Muscle of back (tissue), 13 donors: ENCODE measurements at places on chromosomes 16 and 17.
A peak's percentile ranks its signal among the peaks of the same experiment; 100 is the strongest.

GRCh38 chr16:84941921-84942320, 69.4 kb downstream of the ZDHHC7 start:
- no peak for DNase-seq

DNA sequence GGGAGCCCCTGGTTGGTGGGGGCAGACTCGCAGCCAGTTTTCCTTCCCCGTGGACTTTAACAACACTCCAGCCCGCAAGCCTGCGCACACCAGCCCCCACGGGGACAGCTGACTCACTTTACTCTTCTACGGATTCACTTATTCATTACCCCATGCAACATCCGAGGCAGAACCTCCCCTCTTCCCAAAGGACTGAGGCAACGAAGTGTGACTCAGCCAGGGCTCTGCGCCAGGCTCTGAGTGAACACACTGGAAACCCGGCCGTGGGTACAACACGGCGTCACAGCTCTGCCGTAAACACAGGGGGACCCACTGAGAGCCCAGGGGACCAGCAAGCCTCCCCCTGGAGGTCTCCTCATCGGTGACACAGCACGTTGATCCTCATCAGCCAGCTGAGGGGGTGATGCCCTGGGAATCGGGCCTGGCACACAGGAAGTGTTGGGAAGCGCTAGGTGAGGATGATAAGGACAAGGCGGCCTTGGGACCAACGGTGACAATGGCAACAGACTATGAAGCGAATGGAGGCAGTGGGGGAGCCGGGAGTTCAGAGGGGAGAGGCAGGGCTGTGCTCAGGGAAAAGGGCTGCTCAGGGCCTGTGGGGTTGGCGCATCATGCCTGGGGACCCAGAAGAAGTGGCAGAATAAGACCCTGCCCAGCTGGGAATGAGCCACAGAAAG, 14.6 kb downstream of the COTL1 start:
- peak; percentile 49 for DNase-seq

DNA sequence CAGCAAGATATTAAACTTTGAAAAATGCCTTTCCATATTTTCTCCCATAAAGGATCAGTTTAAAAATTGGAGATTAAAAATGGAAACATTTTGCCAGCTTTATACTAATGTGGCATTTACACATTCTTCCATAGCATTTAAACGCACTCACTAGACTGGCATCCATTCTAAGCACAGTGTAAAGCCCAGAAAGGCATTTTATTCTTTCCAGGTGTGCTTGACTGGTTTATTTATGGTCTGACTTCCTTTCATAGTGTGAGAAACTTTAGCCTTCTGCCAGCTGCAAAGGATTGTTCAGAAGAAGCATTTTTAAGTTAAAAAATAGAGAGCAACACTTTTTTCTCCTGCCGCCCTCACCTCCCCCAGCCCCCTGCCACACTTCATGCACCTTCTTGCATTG, 271.7 kb upstream of the PSMD7 start:
- DNase-seq = no peak

DNA sequence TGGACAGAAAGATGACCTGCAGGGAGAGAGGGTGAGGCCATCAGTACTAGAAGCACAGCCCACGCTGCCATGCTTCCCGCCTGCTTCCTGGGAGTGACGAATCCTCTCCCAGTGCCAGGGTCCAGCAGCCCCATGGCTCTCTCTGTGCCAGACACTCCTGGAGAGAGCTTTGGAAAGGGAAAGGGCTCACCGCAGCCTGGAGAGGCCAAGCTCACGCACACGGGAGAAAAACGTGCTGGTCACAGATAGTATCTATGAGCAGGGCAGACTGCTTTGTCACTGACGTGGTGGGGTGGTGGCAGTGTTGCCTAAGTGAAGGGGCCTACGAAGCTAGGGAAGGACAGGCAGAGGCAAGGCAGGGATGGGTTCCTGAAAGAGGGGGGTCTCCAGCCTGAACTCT, 5.4 kb downstream of the WBP2 start:
- no peak for DNase-seq

DNA sequence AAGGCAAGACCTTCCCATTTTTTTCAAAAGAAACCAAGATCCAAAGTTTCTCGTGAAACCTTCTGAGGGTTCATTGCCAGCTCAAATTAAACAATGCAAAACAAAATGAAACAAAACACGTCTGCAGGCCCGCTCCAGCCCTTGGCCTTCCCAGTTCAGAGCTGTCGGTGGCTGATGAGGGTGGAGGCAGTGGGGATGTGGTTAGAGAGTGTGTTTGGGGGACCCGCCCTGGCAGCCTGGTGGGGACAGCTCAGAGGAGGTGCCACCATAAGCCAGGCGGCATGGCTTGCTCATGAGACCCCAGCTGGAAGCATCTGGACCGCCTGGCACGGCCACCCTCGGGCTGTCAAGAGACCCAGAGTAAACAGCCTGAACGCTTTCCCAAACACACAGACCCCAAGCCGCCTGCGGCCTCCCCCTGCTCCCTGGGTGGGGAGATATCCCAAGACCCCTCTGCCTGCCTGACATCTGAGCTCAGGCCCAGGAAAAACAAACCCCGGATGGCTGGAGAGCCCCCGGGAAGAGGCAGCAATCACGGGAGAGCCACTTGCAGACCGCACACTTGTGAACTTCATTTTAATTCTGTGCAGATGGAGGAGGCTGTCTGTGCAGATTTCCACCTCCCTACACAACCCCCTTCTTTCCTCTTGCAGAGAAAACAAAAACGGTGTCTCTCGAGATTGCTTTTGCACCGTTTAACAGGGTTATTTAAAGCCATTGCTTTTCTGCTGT, 35.4 kb upstream of the LITAF start:
- no peak for DNase-seq

- no peak for DNase-seq
These were observed 331.7 kb downstream of the SOX9 start for GRCh38 chr17:72452286-72453173.

- peak; percentile 23 for DNase-seq
These were observed 9.0 kb downstream of the TMEM98 start for GRCh38 chr17:32936894-32937500.

DNA sequence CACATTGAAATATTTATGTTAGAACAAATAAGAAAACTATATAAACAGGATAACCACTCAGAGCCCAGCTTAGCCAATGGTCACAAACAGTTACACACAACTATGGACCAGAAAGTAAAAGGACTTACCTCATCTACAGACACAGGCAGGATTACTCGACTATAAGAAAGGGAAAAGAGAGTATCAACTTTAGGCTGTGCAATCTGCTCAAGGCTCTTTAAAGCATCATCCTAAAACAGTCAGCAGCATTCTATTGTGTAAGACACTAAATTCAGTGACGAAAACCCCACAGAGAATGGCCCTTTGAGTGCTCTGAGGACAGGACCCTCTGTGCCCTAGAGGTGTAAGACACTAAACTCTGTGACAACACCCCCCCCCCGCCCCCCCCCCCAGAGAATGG, 4.2 kb downstream of the PITPNA start:
- DNase-seq = no peak

- DNase-seq = no peak
These were observed 992 bp downstream of the GDPD1 start for GRCh38 chr17:59221159-59221847.

DNA sequence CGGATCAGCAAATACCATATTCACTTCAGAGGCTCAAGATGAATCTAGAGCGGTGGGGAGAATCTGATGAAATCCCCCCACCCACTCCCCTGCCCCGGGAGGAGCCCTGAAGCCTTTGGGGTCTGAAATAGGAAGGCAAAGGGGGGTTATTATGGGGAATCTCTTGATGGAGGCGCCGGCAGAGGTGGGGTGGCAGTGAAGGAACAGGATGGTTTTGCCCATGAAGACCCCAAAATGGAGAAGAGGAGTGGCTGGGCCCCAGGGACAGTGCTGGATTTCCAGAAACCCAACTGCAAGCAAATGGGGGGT, 637 bp downstream of the WNT3 start:
- DNase-seq = no peak

- peak; percentile 92 for DNase-seq
These were observed 329 bp downstream of the KPNB1 start for GRCh38 chr17:47649972-47650524.

DNA sequence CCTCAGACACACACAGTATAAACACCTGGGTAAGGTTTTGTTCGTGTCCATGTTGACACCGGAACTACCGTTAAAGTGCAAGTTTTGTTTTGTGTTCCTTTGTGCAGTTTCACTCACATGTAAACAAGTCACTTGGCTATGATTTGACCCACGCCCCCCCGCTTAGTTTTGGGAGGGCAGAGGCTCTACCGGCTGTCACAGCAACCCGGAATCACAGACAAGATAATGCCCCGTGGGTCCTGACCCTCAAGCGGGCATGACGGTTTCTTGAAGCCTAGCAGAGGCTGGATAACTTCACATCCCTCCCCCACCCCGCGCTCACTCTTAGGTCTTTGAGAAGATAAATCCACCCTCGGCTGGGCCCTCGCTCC, 1.7 kb downstream of the RASD1 start:
- DNase-seq = no peak

DNA sequence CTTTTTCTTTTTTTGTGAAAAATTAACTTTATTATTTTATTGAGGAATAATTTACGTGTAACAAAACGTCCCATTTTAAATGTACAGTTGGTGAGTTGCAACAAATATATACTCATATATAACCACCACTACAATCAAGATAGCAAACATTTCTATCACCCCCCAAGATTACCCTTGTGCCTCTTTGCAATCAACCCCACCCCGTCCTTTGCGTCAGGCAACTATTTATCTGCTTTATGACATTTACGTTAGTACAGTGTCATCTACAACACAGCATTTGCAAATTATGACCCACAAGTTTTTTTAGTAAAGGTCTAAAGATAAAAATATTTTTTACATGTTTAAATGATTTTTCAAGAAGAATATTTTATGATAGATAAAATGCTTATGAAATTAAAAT, 485.6 kb upstream of the SOX9 start:
- DNase-seq = no peak

DNA sequence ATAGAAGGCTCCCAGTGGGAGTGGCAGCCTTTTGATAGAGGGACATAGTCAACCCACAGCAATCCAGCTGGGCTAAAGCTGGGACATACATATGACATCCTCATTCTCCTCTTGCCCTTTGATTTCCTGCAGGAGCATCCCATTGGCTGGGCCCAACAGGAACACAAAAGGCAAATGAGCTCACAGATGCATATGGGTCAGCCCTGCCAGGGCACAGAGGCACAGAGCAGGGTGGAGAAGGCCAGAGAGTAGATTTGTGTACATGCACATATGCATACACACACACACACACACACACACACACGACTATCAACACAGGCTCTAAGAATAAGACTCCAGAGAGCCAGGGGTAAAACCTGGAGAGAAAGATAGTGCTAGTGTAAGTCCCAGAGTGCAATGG, 58.6 kb downstream of the MMD start:
- no peak for DNase-seq

DNA sequence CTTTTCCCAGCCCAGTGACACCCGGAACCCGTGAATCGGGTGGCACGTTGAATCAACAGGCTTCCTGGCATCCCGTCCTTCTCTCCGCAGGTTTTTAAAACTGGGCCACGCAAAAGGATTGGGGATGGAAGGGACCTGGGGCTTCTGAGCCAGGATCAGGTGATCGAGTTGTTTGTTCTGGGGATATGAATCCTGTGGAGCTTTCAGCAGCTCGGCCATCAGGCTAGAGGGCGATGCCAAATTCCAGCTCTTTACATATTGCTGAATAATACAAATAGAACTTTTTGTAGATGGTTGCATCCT, 473 bp downstream of the SUPT6H start:
- DNase-seq = no peak
